ENCODE measurements at places on chromosomes 16 and 17.

DNA sequence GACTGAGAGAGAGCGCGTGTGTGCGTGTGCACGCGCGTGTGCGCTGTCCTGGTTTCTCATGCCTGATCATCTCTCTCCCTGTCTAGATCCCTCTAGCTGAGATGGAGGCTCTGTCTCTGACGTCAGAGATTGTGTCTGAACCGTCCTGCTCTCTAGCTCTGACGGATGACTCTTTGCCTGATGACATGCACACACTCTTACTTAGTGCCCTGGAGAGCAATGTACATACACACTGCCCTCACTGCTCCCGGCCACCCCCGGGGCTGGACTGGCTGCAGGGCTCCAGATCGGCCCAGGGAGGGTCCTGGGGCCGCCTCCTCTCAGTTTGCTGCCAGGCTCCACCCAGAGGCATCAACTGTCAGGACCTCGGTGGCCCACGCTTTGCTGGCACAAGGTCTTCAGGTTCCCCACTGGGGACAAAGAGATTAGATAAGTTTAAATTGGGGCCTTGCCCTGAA, 13.1 kb upstream of the ABCC3 start:
- no peak for DNase-seq

GRCh38 chr17:13437966-13438779, 163.6 kb downstream of the HS3ST3A1 start:
- DNase-seq: no peak

DNA sequence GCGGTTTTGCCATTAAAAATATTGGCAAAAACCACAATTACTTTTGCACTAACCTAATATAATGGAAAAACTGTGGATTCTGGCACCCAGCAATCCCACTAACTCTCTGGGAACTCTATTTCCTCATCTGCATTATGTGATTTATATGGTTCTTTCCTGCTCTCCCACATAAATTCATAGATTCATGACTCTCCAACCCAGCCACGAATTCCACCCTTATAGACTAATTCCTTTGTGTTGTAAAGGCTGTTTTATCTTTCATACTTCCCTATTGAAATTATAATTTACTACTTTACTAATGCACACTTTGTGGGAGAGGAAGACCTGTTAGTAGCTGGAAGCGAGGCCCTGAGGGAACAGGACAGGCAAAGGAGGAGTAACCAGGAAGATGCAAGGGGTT, 88.4 kb upstream of the GNAO1 start:
- no peak for DNase-seq

DNA sequence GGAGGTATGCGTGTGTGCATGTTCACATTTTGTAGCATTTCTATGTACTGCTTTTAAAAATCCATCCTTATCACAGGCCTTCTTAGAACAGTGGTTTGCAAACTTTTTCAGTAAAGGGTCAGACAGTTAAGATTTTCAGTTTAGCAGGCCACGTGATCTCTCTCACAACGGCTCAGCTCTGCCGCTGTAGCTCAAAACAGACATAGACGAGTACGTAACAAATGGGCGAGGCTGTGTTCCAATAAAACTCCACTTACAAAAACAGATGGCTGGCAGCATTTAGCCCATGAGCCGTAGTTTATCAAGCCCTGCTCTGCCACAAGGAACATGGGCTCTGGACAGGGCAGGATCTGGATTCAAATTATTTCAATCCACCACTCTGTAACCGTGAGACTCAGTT, 141.8 kb downstream of the XYLT1 start:
- no peak for DNase-seq

DNA sequence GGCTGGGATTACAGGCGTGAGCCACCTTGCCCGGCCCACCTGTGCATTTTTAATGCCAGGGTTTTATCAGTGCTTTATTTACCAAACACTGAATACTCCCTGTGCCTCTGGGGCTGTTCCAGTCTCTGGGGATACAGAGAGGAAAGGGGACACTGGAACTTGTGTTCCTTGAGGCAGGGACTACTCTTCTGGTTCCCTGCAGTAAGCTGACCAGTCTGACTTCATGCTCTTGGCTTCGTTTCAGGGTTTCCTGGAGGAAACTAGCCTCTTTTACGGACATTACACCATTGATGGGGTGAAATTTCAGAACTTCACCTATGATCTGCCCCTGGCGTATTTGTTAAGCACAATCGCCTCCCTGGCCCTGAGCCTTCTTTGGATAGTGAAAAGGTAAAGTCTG, 37.4 kb upstream of the COQ7 start:
- DNase-seq: no peak

DNA sequence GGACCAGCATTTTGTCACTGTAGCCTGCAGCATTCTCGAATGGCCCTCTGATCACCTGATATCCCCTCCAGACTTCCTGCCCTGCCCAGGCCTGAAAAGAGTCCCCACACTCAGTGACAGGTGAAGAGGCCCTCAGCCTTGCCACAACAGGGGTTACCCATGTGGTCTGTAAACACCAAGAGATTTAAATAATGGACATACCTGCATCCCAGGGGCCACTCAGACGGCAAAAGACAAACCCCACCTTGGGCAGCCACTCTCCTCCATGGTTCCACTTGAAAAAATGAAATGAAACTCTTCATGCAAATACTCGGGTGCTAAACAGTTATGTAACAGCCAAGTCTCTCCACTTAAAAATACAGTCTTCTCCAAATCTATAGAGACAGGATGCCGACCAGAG, 22.9 kb upstream of the PECAM1 start:
- DNase-seq: no peak

DNA sequence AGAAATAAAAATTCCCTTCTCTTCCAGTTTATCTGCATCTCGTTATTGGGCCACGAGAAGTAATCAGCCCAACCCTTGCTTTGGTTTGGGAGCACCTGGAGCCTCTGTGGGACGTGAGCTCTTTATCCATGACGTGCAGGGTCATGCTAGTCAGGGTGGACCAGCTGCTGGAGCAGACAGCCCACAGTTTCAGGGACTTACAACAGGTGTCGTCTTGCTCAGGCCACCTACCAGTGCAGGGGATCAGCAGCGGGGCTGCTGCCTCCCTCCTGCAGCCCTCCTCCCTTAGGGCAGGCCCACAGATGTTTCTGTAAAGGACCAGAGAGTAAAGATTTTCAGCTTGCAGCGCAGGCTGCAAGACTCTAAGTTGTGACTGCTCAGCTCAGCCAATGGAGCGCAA, 16.9 kb downstream of the ADAD2 start:
- DNase-seq: no peak

GRCh38 chr16:31916056-31916488, 42.5 kb downstream of the ZNF267 start:
- no peak for DNase-seq

DNA sequence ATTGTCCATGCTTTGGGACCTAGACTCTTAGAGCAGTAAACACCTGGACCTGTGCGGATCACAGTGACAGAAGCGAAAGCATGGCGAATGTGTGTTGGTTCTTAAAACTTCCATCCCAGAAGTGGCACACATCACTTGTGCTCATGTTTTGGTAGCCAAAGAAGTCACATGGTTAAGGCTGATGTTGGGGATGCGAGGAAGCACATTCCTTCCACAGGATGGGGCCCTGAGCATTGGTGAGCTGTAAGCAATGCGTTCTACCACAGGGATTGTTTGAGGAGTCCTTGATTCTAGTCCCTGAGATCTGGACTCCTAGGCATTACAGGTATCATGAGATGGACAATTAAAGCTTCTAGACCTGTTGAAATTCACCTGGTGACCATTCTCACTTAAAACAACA, 375.9 kb downstream of the UTP18 start:
- DNase-seq: no peak

DNA sequence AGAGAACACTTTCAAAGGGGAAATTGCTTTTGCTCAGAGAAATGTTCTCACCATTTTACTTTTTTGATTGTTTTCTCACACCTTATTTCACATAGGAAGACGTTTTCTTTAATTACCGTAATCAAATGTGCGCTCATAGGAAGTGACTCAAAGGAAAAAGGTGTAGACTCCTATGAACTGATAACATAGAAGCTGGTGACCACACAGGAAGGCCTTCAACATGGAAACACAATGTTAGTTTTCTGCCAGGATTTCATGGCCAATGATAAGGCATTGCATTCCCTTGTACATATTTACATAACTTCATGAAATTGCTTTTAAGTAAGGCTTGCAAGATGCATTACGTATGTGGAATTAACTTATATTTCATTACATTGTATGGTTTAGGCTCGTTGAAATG, 40.9 kb upstream of the KCNJ16 start:
- no peak for DNase-seq

- no peak for DNase-seq
These were observed 55.0 kb downstream of the IRX5 start for GRCh38 chr16:54985668-54986067.

DNA sequence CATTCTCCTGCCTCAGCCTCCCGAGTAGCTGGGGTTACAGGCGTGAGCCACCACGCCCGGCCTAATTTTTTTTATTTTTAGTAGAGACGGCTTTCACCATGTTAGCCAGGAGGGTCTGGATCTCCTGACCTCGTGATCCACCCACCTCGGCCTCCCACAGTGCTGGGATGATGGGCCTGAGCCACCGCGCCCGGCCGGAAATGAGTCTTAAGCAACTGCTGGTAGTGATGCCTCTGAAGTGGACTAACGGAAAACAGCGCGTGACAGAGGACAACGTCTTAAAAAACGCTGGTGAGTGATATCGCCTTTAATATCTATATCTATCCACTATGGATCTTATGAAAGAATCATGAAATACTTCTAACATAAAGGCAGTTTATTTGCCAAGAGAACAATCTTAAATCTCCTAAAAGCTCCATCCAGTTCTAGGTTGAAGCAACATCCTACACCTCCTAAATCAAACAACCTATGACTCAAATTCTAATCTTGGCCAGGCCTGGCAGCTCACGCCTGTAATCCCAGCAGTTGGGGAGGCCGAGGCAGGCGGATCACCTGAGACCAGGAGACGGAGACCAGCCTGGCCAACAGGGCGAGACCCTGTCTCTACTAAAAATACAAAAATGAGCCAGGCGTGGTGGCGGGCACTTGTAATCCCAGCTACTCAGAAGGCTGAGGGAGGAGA, 69.8 kb downstream of the NXN start:
- no peak for DNase-seq

- no peak for DNase-seq
These were observed 12.0 kb downstream of the SP2 start for GRCh38 chr17:47907932-47908562.

GRCh38 chr16:4989391-4990006, 31.4 kb downstream of the SEC14L5 start:
- no peak for DNase-seq

DNA sequence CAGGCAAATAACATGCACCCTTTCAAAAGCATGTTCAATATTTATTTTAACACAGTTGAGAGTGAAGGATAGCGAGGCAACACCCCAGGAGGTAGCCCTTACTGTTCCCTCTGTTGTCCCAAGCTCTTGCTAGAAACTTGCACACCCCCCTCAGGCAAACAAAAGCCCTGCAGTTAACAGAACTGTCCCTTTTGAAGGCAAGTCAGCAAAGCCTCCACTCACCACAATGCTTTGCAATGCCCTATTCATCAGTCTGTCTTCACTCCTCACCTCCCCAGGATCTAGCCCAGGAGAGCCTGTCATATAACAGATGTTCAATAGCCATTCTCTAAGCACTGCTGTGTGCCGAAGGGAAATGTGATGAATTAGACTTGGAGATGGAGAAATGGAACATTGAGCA, 3.5 kb upstream of the CNEP1R1 start:
- no peak for DNase-seq

GRCh38 chr16:14499110-14499509, 130.9 kb downstream of the PARN start:
- DNase-seq: no peak

DNA sequence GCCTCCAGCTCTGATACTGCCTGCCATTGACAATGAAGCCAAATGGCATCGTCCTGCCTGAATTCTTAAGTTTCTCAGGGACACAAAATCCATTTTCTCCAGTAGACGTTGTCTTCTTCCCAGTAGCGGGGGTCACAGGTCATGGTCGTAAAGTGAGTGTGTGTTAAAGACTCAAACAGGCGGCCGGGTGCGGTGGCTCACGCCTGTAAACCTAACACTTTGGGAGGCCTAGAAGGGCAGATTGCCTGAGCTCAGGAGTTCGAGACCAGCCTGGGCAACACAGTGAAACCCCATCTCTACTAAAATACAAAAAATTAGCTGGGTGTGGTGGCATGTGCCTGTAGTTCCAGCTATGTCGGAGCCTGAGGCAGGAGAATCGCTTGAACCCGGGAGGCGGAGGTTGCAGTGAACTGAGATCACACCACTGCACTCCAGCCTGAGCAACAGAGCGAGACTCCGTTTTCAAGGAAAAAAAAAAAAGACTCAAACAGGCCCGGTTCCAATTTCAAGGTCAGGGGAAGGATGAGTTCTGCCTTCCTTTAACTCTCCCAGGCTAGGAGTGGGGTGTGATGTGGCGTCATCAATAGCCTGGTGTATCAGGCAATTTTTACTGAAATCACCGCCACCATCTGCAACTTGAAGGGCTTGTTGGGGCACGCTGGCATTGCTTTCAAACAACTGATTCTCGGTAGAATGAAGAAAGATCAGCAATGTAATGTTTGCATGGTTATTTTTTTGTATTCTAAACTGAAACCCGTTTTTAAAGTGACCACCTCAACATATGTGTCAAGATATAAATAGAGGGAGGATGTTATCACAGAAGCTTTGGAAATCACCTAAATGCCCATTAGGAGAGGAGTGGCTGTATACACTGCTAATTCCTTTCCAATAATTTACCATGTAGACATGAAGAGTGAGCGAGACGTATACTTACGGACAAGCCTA, 91.0 kb downstream of the WSCD1 start:
- DNase-seq: no peak

- DNase-seq: no peak
These were observed 106.8 kb downstream of the BRIP1 start for GRCh38 chr17:61756561-61756960.

DNA sequence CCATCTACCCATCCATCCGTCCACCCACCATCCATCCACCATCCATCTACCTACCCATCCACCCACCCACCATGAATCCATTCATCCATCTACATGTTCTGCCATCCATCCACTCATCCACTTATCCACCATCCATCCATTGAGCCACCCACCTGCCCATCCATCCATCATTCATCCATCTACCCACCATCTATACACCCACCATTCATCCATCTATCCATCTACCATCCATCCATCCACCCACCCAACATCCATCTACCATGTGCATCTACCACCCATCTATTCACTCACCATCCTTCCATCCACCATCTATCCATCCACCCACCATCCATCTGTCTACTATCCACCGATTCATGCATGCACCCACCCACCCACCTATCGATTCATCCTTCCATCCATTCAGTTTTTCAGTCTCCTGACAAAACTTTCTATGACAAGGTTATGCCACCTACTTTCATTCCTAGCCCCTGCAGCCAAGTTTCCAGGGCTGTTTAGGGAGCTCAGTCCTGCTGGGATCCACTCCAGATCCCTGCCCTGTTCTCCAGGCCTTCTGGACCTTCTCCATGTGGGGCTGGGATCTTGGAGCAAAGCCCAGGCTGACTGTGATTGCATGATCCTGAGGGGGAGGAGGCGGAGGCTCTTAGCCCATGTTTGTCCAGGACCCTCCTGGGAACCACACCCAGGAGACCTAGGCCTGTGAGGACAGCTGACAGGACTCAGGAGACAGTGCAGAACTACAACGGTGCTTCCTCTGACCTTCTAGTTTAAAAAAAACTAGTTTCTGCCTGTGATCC, 27.4 kb downstream of the BCO1 start:
- DNase-seq: no peak

- DNase-seq: no peak
These were observed 313.1 kb upstream of the ERCC4 start for GRCh38 chr16:13606804-13607203.
